ENCODE measurements at places on chromosomes 5 and 9.

DNA sequence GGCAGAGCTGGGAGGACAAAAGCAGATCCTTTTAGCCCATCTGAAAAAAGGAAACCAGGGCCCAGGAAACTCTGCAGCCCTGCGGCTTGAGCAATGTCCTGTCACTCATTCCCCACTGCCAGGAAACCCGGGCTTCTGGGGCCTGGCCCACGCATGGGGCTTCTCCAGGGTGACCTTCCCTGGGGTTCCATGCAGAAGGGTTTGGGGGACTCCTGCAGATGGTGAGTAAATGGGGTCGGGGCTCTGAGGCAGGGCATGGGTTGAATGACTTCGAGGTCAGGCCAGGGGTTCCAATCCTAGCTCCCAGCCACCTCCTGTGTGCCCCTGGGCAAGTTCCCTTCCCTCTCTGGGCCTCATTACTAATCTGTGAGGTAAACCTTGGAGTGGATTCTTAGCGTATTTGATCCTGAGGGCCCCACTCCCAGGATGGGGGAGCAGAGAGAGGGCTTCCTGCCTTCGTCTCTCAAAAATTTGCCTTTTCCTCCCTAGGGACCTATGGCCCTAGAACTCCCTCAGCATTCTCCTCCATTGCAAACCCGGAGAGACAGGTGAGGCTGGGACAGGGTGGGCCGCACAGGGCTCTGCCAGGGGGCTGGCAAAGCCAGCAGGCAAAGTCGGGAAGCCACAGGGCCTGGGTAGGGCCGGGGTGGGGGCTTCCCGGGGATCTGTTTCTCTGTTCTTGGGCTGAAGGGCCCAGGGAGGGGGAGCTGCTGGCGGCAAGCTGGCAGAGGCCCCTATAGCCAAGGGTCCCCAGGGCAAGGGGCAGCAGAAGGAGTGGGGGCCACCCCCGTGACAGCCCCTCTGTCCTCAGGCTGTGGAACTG is 25.8 kb downstream of the ADGRD2 start:
- DNase-seq, result no peak

GRCh38 chr5:64147849-64148441 is 17.7 kb upstream of the RNF180 start:
- DNase-seq, result peak; percentile 5

DNA sequence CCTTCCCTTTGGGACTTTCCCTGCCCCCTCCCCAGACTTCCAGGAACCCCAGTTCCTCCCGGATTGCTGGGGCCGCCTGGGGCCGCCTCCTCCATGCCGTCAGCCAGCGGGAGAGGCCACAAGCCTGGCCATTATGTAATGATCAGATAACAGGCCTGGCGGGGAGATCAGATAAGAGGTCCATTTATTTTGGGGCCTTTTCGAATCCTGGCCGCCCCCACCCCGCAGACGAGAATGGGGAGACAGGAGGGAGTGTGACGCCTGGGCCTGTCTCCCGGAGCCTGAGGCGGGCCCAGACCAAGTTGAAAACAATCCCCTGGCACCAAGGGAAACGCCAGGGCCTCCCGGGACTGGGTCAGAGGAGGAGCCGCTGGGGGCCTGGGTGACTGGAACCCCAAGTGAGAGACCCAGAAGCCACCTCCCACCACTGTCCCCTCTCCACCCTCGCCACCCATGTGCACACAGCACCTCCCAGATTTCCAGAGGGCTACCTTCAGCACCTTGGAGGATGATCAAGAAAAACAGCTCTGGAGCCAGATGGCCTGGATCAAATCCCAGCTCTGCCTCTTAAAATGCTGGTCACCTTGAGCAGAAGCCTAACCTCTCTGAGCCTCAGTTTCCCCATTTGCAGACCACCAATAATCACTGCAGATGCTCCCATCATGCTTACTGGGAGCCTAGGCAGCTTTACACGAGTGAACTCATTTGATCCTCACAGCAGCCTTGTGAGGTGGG is 7.8 kb downstream of the ENG start:
- DNase-seq, result no peak

GRCh38 chr9:31783491-31783890 is 601.0 kb upstream of the ACO1 start:
- no peak for DNase-seq

DNA sequence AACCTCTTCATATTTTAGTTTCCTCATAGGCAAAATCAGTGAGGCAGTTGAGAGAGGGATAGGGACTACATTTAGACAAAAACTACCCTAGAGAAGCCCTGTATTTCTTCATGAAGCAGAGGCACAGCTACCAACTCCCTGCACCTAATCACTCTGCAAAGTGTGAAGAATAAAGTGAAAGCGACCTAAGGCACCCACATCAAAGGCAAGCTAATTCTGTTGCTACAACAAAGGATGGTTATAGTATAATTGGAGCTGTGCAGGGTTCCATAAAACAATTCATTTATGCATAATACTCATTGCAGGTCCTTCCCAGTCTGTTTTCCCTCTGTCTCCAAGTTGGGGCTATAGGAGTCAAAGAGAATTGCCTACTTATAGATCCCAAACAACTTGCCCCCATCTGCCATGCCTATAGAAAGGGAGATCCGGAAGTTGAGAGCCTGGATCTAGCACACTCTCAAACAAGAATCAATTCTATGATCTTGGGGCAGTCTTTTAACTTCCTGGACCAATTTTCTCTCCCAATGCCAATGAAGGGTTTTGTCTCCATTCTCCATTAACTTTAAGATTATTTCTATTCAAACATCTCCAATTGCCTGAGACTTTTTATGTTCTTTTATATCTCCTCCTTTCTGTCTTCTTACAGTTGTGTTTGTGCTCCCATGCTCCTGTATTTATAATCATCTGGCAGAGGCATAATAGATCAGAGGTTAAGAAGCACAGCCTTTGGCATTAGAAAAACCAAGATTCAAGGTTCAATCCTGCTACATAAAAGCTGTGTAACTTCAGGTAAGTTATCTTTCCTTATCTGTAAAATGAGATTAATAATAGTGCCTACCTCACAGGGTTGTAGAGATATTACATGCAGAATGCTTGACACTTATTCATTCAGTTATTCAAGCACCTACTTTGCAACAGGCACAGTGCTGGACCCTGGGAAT is 56.0 kb upstream of the PTGER4 start:
- DNase-seq, result no peak

DNA sequence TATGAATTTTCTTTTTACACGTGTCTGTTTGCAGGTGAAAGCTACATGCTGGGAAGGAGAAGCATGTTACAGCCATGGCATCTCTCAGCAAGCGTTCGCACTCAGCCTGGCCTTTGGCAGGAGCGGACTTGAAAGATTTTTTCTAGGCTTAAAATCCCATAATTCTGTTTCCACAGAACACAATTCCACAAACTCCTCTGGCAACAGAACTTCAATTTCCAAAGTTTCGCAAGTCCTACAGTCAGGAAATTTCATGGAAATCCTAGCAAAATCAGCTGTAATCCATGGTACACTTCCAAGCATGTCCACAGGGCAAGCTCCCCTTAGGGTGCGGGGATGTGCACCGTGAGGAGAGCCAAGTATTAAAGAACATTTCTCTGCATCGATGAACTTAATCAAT is 35.9 kb downstream of the SUB1 start:
- no peak for DNase-seq

GRCh38 chr9:88974641-88975040 is 16.6 kb upstream of the S1PR3 start:
- DNase-seq, result no peak

DNA sequence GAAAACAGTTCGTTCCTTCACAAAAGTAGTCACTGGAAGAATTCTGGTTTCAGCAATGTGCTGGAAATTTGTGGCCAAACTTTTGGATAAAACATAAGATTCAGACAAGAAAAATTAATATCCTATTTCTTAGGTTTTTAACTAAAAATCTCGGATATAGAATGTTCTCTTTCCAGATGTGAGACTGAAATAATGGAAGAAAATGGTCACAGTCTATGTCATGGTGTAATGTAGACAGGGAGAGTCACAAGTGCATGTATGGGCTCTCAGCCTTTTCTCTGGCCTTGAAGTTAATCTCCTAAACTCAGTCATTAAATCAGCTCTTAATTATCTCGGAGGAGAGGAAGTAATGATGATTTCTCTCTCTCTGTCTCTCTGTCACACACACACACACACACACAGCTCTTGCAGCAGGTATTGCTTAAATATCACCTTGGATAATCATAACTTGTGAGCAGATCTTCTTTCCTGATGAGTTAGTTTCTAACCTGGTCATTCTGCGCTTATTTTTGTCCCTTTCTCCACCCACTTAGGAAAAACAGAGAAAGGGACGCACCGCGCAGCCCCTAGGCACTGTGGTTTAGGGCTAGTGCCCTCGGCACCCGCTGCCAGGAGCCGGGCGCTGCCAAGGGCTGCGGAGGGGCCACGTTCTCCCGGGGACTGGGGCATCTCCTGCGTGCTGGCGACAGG is 672 bp upstream of the ITGA2 start:
- DNase-seq, result no peak

DNA sequence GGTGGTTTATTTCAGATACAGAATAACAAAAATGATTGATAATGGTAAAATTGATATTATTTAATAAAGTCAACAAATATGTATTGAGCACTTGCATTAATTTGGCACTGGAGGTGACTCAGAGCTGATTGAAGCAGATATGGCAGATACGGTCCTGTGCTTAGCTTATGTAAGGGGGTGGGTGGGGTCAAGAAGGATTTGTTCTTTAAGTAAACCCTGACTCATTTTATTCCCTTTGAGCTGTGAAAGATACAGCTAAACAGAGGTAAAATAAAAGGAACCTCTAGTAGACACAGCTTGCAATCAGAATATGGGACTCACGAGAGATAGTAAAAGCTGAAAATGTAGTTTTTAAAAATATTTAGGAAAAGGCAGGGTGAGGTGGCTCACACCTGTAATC is 201.3 kb upstream of the CLINT1 start:
- DNase-seq, result no peak

DNA sequence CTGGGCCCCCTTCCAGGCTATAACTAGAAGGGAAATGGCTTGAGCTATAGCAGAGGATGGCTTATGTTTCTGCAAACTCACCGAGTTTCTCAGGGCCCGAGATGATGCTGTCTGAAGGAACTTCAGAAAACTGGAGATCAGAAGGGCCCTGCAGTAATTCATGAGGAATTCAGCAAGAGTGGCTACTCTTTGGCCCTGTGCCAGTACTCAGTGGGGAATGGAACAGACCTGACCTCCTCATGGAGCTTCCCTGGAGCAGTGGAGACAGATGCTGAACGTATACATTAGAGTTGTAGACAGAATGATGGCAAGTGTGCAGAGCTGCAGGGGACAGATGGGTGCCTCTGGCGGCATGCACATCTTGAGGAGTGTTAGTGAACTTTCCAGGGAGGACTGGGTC is 17.3 kb upstream of the SMIM32 start:
- DNase-seq, result no peak

DNA sequence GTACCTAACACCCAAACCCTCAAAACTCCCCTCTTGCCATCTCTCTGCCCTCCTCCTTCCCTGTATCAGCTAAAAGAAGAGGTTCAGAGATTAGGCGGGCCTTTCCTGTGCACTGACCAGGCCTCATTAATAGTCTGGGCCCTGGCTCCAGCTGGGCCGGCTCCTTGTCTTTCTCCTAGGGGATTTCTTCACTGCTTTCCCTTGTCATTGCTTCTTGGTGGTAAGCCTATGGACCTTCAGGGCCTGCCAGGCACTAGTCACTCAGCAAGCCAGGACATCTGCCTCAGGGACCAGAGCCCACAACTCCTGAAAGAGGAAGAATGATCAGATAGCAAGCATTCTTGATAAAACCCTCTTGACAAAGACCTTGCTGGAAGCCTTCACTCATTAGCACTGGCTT is 50.9 kb downstream of the MRRF start:
- no peak for DNase-seq

DNA sequence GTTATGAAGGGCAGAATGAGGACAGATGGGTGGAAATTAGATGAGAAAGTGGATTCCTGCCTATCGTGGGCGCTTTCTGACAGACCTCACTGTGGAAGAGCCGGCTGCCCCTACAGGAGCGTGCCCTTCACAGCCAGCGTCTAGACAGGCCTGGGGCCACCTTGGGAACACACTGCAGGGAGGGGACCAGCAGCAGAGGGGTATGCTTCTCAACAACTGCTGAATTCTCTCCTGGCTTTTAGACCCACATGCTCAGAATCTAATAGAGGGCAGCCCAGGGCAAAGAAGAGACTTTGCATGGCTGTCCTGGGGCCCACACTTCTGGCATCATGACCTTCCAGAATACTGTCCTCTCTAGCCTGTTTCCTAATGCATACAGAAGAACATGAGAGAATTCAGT is 2.1 kb upstream of the SEMA4D start:
- DNase-seq, result no peak

GRCh38 chr9:116471093-116471906 is 215.8 kb upstream of the TRIM32 start:
- DNase-seq, result peak; percentile 84

DNA sequence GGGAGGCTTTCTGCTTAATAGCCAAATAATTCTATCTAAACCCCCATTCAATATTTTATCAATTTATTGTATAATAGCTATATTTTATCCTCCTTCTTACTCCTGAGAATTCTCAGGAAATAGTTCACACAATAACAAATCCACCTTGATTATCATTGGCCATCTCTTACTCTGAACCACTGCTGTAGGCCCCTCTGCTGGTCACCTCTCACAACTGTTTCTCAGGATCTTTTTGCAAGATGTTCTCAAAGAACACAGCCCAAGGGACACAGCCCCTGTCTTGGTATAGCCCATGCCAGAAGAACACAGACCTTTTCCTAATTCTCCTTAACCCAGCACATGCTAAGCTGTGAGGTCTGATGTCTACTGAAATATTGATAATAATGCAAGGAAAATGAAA is 74.9 kb upstream of the HTR4 start:
- no peak for DNase-seq

DNA sequence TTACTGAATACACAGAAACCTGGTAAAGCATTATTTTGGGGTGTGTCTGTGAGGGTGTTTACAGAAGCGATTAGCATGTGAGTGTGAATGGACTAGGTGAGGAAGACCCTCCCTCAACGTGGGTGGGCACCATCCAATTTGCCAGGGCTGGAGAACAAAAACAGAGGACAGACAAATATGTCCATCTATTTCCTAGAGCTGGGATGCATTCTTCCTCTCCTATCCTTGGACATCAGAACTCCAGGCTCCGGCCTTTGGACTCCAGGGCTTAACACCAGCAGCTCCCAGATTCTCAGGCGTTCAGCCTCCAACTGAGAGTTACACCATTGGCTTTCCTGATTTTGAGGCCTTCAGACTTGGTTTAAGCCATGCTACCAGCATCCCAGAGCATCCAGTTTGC is 65.8 kb upstream of the CHD1 start:
- DNase-seq, result no peak
